Cardiac muscle cell (in vitro differentiated cells and primary cell): ENCODE measurements at places on chromosomes 7 and 10. TPM values are rescaled to one million over a fixed set of nuclear protein-coding genes. Genes with fewer than 3 reads are reported as not detected.

The MBL2 gene
- total RNA-seq = not detected in 2 replicates

The SYCE1 gene
- total RNA-seq = not detected in 2 replicates

The PPP1R17 gene
- total RNA-seq = 0.11 TPM in 1 of 2 replicates, not detected in the other

- no peaks in the 10 kb centered on the region for H3K27me3 ChIP-seq
- DNase-seq = no peak
- no peaks in the 10 kb centered on the region for H3K4me1 ChIP-seq
- no peak overlapping the region for H3K27ac ChIP-seq
- no peaks in the 10 kb centered on the region for H3K36me3 ChIP-seq
Measured at GRCh38 chr10:80909254-80909653, 371.6 kb downstream of the SH2D4B start.

DNA sequence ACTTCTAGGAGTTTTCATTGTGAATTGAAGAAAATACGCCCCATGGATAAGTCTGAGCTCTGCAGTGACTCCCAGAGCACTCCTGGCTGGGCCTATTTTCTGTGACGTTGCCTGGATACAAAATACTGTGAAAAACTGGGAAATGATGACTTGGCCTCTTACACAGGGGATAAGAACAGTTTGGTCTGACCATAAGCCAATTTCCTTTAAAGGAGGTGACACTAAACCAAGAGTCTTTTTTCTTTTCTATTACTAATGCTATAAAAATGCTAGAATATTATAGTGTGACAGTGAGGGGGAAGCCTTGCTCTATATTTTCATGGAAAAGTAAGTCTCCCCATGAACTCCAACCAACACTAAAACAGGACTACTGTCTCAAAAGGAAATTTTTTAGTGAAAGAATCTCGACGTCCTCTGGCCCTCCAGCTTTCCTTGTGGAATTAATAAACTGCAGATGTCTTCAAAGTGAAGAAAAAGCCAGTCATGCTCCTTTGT lies 45.5 kb downstream of the MYOF start:
- H3K27me3 ChIP-seq = no peaks in the 10 kb centered on the region
- peaks cover 50% of the 10 kb centered on the region for H3K4me1 ChIP-seq
- peak overlapping the region; percentile 96 for H3K27ac ChIP-seq
- DNase-seq = no peak
- H3K4me3 ChIP-seq = no peak overlapping the region
- H3K36me3 ChIP-seq = no peaks in the 10 kb centered on the region

DNA sequence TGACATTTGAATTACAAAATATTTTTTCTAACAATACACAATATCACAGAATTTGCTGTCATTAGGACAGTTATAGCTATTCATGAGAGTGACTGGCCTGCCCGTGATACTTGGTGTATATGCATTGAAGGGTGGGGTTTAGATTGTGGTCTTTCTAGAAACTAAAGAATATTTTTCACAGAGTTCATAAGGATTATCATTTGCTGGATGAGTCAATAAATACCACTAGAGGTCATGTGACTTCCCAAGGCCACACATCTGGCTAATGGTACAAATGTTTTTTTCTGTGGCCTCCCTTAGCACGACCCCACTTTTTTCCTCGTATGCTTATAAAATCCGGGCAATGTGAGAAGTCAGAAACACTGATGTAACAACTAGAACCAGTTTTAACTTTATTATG lies 5.2 kb downstream of the OPTN start:
- no peaks in the 10 kb centered on the region for H3K36me3 ChIP-seq
- DNase-seq = no peak
- no peak overlapping the region for H3K4me3 ChIP-seq
- no peak overlapping the region for H3K27ac ChIP-seq

- no peaks in the 10 kb centered on the region for H3K4me1 ChIP-seq
- H3K27me3 ChIP-seq = no peaks in the 10 kb centered on the region
- DNase-seq = no peak
- no peaks in the 10 kb centered on the region for H3K36me3 ChIP-seq
- no peak overlapping the region for H3K27ac ChIP-seq
Measured at GRCh38 chr10:124165827-124166226, 72.4 kb upstream of the CHST15 start.

DNA sequence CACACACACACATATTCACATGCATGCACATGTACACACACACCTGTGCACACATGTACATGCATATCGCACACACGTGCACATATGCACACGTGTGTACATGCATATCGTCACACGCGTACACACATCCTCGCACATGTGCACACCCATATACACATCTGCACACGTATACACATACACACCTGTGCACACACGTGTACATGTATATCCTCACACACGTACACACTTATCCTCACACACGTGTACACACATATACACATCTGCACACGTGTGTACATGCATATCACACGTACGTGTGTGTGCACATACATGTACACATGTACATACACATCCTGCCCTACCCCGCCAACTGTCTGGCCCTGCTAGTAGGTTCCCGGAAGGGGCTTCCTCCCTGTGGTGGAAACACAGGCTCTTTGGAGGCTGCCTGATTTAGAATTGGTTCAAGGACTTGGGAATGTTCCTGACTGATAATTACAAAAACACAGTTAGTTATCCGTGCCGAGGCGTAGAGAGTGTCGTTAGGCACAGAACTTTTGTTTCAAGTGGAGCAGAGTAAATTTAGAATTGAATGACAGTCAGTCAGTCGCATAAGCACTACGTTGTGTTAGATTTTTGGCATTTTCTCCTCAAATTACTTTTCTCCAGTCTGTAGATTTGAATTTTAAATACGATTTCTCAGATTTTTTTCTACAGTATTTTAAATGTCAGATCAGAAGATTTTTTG lies 18.5 kb upstream of the PRKAR1B start:
- peak overlapping the region; percentile 86 for H3K27ac ChIP-seq
- H3K4me3 ChIP-seq = no peak overlapping the region
- H3K36me3 ChIP-seq = no peaks in the 10 kb centered on the region
- H3K4me1 ChIP-seq = peaks cover 17% of the 10 kb centered on the region

GRCh38 chr10:80480852-80481251 lies 26.7 kb downstream of the TSPAN14 start:
- no peaks in the 10 kb centered on the region for H3K27me3 ChIP-seq
- no peak overlapping the region for H3K27ac ChIP-seq
- no peaks in the 10 kb centered on the region for H3K4me1 ChIP-seq
- H3K36me3 ChIP-seq = peaks cover 3% of the 10 kb centered on the region
- H3K4me3 ChIP-seq = no peak overlapping the region

- no peak for DNase-seq
- H3K36me3 ChIP-seq = peaks cover 40% of the 10 kb centered on the region
- no peaks in the 10 kb centered on the region for H3K27me3 ChIP-seq
- no peaks in the 10 kb centered on the region for H3K4me1 ChIP-seq
- no peak overlapping the region for H3K4me3 ChIP-seq
Measured at GRCh38 chr10:32273336-32273735, 73.6 kb downstream of the EPC1 start.

DNA sequence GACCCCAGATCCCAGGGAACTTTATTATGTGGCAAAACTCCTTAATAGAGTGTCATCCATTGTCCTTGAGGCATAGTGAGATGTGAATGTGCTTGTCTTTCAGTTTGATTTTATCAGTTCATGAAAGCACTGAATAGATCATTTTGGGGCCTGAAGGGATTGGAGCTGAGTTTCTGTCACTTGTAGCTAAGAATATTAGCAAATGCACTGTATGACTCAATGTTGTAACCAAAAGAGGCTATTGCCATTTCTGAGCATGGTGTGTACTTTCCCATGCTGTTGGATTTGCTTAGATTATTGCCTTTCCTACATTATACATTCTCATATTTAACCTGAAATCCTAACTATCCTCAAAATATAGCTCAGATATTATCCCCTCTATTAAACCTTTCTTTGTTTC lies 130.4 kb downstream of the PRKG1 start:
- no peak for DNase-seq
- no peak overlapping the region for H3K27ac ChIP-seq
- no peaks in the 10 kb centered on the region for H3K4me1 ChIP-seq
- H3K27me3 ChIP-seq = no peaks in the 10 kb centered on the region

GRCh38 chr7:4144811-4145510 lies 537.1 kb upstream of the FOXK1 start:
- H3K27ac ChIP-seq = no peak overlapping the region
- H3K4me3 ChIP-seq = no peak overlapping the region
- H3K4me1 ChIP-seq = peaks cover 10% of the 10 kb centered on the region
- DNase-seq = peak; percentile 43

DNA sequence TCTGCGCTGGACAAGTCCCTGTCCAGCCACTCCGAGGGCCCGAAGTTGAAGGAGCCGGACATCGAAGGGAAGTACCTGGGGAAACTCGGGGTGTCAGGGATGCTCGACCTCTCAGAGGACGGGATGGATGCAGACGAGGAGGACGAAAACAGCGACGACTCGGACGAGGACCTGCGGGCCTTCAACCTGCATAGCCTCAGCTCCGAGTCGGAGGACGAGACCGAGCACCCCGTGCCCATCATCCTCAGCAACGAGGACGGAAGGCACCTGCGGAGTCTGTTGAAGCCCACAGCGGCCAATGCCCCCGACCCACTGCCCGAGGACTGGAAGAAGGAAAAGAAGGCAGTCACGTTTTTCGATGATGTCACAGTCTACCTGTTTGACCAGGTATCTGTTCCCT lies 17.1 kb upstream of the BHLHA15 start:
- H3K36me3 ChIP-seq = peaks cover 28% of the 10 kb centered on the region
- no peak overlapping the region for H3K4me3 ChIP-seq

DNA sequence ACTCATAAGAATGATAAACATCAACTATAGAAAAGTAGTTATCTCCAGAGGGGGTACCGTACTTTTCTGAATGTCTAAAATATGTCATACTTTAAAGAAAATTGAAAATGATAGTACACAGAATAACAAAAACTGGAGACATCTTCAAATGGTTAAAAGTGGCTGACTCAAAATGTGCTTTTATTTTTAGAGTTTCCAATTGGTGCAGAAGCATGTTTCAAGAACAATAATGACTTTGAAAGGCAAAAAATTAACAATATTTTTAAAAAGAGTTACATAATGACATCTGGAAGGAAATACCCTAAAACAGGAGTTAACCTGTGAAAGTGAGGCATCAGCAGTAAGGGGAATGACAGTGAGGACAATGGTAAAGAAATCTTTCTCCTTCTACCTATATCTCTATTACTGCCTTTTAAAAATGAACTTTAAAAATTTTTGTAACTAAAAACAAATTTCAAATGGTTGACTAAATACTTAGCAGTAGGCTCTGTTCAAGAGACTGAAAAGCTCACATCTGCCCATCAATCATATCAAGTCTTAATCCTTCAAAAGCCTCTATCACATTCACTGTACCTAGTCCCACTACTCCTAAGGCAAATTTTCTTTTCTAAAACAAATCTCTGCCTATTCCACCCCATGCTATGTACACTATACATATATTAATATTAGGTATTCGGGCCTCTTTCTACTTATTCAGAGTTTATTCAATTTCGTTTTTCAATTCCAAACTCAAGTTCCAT lies 3.0 kb downstream of the ASZ1 start:
- no peak for DNase-seq
- no peaks in the 10 kb centered on the region for H3K4me1 ChIP-seq
- H3K4me3 ChIP-seq = no peak overlapping the region
- H3K36me3 ChIP-seq = no peaks in the 10 kb centered on the region
- H3K27me3 ChIP-seq = no peaks in the 10 kb centered on the region

DNA sequence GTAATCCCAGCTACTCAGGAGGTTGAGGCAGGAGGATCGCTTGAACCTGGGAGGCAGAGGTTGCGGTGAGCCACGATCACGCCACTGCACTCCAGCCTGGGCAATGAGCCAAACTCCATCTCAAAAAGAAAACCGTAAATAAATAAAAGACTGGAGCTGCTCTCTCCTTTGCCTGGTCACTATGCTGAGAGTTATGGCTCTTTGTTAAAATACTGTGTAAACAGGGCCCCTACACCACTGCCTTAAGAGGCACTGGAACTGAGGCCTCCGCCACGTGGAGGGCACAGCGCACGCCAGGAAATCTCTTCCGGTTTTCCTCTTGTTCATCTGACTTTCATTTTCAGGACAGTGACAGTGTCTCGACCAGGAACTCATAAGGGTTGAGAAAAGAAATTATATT lies 123.3 kb downstream of the PAXIP1 start:
- H3K27me3 ChIP-seq = no peaks in the 10 kb centered on the region
- no peaks in the 10 kb centered on the region for H3K36me3 ChIP-seq
- H3K27ac ChIP-seq = no peak overlapping the region
- H3K4me3 ChIP-seq = no peak overlapping the region
- no peak for DNase-seq

DNA sequence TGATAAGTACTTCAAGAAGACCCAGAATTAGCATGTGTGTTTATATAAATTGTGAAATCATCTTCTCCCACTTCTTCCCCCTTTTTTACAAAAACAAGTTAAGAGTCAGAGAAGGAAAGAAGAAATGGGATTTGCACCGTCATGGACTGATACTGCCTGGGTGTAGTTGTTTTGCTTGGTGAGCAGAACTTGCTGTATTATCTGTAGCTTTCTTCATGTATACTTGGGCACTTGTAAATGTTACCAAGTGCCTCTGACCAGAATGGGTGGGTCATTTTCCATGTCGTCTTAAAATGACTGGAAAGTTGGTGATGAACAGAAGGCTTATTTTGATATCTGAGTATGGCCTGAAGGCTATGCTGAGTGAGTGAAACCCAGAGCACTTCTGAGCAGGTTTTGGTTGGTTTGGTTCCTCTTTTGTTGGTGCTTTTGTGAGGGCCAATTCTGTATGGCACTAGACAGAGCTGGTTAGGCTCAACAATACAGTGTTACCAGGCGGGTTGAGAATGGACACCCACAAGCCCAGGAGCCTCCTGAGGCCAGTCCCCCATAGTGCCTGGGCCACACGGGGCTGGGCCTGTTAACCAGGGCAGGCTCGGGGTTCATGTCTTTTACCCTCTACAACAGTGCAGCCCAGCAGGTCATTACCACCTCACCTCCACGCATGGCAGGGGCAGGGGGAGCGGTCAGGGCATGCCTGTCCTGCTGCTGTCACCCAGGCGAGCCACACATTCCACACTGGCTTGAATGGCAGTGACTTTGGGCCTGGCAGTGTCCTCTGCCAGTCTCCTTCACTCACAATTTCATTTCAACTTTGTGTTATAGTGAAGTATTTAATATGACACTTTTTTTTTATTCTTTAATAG lies 115.1 kb downstream of the CCNY start:
- peaks cover 24% of the 10 kb centered on the region for H3K4me1 ChIP-seq
- no peak for DNase-seq
- no peak overlapping the region for H3K27ac ChIP-seq
- no peak overlapping the region for H3K4me3 ChIP-seq
- H3K36me3 ChIP-seq = no peaks in the 10 kb centered on the region
- no peaks in the 10 kb centered on the region for H3K27me3 ChIP-seq

DNA sequence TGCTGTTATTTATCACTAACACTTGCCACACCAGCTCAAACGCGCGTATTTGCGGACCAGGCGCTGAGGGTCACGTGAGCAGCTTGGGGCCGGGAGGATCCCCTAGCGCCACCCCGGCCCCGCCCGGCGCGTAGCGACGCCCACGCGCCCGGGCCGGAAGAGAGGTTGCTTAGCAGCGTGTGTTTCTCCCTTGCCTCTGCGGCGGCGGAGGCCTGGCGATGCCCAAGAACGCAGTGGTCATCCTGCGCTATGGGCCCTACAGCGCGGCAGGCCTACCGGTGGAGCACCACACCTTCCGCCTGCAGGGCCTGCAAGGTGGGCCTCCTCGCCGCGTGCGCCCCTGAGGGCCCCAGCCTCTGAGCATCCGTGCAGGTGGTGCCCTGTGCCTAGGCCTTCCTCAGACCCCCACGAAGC lies at the start of gene C10orf53:
Gene C10orf53, plus strand, starts transcription at position 172 of the 414 bp plus-strand sequence. Its CDS starts 47 bp downstream, at position 219.
- no peaks in the 10 kb centered on the region for H3K4me1 ChIP-seq
- H3K27ac ChIP-seq = no peak within 1 kb of the TSS
- DNase-seq = peak; percentile 87
- H3K36me3 ChIP-seq = no peaks in the 10 kb centered on the region
- H3K4me3 ChIP-seq = peak within 1 kb of the TSS; percentile 23
- peaks cover 57% of the 10 kb centered on the region for H3K27me3 ChIP-seq
